ENCODE measurements at places on chromosomes 1 and 21. TPM values are rescaled to one million over a fixed set of nuclear protein-coding genes. Genes with fewer than 3 reads are reported as not detected.

The RCSD1 gene
- total RNA-seq: 0.20 TPM

The IFI44 gene
- 26.5 TPM for total RNA-seq

The ITGB2 gene
- not detected for total RNA-seq

The KCNT2 gene
- total RNA-seq: 0.78 TPM

The CHI3L2 gene
- not detected for total RNA-seq

The SLC30A2 gene
- total RNA-seq: not detected
